ENCODE measurements at places on chromosomes 1 and 21.
A peak's percentile ranks its signal among the peaks of the same experiment; 100 is the strongest.

DNA sequence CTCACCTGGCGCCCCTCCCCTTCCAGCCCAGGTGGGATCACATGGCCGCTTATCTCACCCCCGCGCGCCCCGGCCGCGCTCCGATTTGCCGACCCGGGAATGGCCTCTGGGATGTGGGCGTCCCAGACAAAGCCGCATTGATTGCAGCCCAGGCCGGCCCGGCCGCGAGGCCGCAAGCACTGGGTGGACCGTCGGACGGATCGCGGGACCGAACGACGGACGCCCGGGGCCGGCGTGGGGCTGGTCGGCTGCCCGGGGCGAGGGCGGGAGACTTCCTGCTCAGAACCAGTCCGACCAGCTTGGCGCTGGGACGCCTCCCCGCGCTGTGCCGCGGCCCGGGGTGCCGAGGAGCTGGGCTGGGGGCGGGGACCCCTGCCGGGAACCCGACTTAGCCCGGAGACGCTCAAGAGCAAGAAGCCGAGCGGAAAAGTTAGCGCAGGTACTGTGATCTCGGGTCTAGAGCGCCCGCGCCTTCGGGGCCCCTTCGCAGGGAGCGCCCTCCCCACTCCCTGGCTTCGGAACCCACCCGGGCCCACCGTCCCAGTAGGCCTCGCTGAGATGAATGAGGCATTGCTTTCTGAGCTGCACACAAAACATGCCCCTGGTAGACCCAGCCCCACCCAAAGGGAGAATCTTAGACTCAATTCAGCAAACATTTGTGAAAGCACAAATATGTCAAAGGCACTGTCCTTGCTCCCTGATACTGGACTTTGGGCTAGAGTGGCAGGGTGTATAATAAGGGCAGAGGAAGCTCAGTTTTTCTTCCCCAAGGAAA lies 415 bp upstream of the LAD1 start:
- DNase-seq: no peak

GRCh38 chr1:74714429-74715235 lies 18.2 kb downstream of the CRYZ start:
- no peak for DNase-seq

DNA sequence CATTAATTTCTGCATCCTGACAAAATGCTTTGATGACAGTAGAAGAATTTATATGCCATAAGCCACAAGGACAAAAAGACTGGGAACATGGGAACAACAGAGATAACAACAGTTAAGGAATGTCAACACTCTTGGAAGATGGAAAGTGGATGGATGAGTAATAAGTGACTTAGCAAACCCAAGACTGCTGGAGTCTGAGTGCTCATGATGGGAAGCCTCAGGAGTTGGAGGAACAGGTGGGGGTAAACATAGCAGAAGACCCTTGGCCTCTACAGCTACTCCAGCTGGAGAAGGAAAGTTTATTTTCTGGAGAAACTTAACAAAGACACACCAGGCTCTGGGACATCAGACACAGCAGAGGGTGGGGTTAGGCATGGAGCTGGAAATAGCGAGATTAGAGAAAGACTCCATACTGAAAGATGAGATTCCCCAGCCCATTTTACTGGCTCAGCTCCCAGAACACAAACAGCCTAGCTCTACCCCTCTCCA lies 13.6 kb downstream of the G0S2 start:
- no peak for DNase-seq

GRCh38 chr1:19312782-19313635 lies 883 bp downstream of the SLC66A1 start:
- no peak for DNase-seq

GRCh38 chr1:92065042-92065441 lies 10.2 kb downstream of the SETSIP start:
- DNase-seq: no peak

DNA sequence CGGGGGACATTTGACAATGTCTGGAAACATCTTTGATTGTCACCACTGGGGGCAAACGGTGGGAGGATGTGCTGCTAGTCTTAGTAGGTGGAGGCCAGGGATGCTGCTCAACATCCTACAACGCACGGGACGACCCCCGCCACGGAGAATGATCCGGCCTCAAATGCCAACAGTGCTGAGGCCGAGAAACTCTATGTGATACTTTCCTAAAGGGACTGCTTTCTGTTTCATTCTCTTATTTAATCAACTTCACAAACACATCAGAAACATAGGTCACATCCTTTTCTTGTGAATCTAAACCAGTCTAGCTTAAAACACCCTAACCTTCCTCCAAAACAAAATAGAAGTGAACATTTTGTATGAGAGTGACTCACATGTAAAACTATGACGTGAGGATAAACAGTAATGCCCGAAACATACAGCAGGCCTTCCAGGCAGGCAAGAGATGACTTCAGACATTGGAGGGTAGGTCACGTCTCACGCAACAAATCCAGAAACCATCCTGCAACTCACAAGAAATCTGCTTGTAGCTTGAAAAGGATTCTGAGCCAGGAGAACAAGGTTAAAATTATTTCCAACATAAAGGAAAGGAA lies 37.2 kb upstream of the ETS2 start:
- peak; percentile 16 for DNase-seq

GRCh38 chr1:199909137-199909536 lies 118.4 kb upstream of the NR5A2 start:
- no peak for DNase-seq

- no peak for DNase-seq
These were observed 14.6 kb upstream of the PRRC2C start for GRCh38 chr1:171470726-171471125.

DNA sequence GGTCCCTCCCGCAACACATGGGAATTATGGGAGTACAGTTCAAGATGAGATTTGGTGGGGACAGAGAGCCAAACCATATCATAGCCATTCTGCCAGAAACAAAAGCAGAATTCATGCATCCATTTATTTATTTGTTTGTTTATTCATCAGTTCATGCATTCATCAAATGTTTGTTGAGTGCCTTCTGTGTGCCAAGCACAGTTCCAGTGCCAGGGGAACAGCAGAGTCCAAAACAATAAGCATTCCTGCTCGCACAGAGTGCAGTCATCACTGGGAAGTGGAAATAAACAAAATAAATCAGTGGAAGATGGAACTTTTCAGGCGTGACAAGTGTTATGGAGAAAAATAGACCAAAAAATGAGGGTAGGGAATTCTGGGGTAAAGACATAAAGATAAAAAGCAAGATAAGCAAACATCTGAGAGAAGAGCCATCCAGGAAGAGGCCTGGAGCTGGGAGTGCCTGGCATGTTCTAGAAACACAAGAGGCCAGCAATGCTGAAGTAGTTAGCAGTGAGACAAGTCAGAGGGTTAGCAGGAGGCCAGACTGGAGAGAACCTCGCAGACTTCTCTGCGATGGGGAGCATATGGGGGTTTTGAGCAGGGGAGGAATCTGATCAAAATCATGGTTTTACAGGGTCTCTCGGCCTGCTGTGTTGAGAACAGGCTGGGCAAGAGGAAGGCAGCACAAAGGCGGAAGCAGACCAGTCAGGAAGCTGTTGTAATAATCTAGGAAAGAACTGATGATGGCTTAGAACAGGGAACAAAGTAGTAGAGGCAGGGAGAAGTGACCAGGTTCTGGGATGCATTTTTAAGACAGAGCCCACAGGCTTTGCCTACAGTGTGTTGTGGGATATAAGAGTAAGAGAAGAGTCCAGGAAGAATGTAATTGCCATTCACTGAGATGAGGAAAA lies 113.2 kb downstream of the GLUL start:
- DNase-seq: no peak

DNA sequence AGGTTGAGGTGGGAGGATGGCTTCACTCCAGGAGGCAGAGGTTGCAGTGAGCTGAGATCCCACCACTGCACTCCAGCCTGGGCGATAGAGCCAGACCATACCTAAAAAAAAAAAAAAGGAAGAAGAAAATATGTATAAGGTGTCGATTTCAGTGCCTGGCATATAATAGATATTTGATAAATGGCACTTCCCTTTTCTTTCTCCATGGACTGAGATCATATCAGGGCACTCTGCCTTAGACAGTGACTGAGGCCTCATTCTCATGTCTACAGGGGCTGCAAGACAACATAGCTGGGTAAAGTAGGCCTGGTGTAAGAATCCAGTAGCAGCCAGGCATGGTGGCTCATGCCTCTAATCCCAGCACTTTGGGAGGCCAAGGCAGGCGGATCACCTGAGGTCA lies 21.2 kb downstream of the PCAT6 start:
- DNase-seq: no peak

- DNase-seq: no peak
These were observed 68.1 kb downstream of the URB2 start for GRCh38 chr1:229694053-229694693.

DNA sequence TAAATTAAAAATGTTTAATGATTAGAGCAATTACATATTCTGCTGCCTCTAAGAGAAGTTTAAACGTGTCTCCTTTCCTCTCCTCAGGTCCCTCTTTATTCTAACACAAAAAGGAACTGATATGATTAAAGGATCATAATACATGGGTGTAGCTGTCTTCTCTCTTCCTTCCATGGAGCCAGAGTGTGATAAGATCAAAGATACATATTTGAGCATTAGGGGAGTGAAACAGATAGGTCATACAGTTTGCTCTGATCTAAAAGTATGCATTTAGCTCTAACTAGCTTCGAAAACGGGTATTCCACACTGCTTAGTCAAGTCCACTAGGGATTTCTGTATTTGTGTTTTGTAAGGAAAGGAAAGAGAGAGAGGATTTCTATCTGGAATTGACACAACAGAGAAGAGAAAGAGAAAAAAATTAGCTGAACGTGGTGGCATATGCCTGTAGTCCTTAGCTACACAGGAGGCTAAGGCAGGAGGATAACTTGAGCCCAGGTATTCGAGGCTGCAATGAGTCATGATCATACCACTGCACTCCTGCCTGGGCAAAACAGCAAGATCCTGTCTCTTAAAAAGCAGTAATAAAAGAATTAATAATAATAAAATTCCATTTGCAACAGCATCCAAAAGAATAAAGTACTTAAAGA lies 63.1 kb downstream of the CDC42BPA start:
- no peak for DNase-seq

DNA sequence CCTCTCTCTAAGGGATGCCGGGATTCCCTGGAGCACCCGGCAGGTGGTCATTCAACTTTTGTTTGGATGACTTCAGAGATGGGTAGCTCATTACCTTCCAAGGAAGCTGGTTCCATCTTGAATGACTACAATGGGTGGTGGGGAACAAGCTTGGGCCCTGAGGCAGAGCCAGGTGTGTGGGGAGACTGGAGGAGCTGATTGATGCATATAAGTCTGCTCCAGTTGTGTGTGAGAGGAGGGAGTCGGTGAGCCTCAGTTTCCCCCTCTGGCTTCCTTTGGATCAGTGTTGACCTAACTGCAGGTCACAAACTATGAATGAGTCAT lies 133.8 kb upstream of the ZBTB40 start:
- DNase-seq: no peak

GRCh38 chr1:63328781-63329180 lies 6.4 kb downstream of the FOXD3 start:
- no peak for DNase-seq

- no peak for DNase-seq
These were observed 28.9 kb upstream of the C1orf87 start for GRCh38 chr1:60102267-60103061.

DNA sequence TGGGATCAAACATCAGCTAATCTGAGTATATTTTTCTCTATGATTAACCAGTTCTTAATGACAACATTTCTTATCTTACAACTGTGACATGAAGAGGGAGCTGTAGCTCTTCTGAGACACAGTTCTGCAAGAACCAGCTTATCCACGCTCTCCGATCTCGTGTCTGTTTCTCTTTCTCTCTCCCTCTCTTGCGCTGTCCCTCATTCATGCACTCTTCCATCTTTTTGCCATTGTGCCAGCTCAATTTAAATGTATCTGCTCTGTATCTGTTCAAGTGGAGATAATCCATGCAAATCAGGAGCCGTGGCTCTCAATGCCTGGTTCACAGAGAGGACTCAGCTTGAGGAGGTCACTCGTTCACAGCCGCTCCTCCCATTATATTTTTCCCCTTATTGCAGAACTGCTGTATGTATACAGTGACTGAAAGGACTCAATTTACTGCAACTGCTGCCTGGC lies 494.7 kb upstream of the ADGRL2 start:
- DNase-seq: no peak

DNA sequence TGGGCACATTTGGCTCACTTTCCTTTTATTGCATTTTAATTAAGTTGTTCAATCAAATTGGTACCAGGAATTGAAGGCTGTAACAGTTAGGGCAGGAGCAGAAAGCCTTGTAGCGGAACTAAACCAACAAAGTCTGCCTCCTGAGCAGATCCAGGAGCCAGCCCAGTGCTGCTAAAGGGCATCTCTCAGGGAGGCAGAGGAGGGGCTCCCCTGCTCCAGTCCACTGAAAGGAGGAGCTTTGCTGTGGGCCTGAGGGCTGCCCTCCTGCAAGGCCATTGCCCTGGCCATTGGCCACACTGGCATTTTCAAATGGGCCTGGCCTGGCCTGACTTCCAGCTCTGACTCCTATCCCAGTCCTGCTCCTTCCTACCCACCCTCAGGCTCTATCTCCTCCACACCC lies 3.7 kb upstream of the TRABD2B start:
- DNase-seq: no peak

- DNase-seq: no peak
These were observed 1.3 kb downstream of the CELSR2 start for GRCh38 chr1:109250454-109251276.

- DNase-seq: no peak
These were observed 33.3 kb downstream of the PCNT start for GRCh38 chr21:46357335-46357604.

GRCh38 chr1:7050751-7051665 lies 265.8 kb downstream of the CAMTA1 start:
- DNase-seq: no peak

GRCh38 chr1:225911191-225912130 lies 12.6 kb downstream of the PYCR2 start:
- peak; percentile 57 for DNase-seq

GRCh38 chr1:177998696-177999631 lies 29.1 kb upstream of the SEC16B start:
- DNase-seq: no peak

DNA sequence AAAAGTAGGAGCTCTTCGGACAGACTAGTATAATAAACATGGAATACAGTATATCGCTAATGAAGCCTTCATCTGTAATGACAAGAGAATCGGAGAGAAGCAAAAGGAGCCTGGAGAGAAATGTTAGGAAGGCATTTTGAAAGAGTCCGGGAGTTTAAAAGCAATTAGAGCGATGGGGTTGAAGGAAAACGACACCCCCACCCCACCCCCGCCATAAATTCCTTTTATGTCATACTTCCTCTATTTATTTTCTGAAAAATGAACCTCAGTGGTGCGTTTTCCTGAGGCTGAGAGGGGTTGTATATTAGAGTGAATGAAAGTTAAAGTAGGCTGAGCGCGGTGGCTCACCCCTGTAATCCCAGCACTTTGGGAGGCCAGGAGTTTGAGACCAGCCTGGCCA lies 635 bp upstream of the APH1A start:
- DNase-seq: no peak

DNA sequence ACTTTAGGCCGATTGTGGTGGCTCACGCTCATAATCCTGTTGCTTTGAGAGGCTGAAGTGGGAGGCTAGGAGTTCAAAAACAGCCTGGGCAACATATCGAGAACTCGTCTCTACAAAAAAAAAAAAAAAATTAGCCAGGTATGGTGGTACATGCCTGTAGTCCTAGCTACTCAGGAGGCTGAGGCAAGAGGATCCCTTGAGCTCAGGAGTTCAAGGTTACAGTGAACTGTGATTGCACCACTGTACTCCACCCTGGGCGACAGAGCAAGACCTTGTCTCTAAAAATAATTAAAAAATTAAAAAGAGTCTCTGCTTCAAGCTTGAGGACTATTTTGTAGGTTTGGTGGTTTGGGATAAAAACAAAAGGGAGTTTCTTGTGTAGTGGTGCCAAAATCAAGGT lies 21.2 kb downstream of the KDM1A start:
- DNase-seq: no peak

GRCh38 chr1:219847215-219847855 lies 81.0 kb downstream of the SLC30A10 start:
- DNase-seq: no peak

Measured in activated T-helper 1 cell treated with anti-CD3 and anti-CD28 coated beads, Interleukin-2, amount 50 U/mL, for 16 hours (primary cell).